ENCODE measurements at places on chromosomes 5 and 9.

GRCh38 chr9:114496011-114496410, 9.3 kb downstream of the WHRN start:
- no peak for DNase-seq

DNA sequence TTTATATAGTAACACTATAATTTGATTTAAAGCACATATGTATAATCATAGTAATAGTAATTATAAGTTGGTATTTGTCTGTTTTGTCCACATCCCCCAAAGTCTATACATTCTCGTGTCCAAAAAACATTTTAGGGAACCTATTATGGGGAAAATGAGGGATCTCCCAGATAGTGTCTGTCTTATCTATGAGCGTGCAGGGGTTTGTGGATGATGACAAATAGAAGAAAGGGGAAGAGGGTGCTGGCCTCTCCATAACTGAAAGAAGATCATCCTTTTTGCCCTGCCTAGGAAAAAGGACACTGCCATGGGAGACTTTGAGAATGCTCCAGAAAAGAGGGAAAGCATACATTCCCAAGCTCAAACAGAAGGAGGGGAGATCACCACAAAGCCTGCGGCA, 45.3 kb downstream of the C5orf22 start:
- DNase-seq: no peak

DNA sequence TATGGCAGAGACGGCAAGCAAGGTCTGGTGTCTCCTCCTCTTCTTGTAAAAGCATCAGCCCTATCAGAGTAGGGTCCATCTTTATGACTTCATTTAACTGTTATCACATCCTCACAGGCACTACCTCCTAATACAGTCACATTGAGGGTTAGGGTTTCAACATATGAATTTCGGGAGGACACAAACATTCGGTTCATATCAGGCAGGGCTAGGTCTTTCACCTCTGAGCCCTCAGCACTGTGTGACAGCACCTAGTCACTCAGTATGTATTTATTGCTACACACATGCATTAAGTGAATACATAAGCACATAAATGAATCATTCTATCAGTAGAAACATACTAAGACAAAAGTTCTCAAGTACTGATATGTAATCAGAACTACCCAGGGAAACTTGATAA, 9.4 kb upstream of the BTF3 start:
- peak; percentile 85 for DNase-seq

- no peak for DNase-seq
These were observed 389.8 kb upstream of the SEMA6A start for GRCh38 chr5:116964438-116964837.

GRCh38 chr9:87886933-87887505, 4.3 kb downstream of the SPATA31E1 start:
- no peak for DNase-seq

DNA sequence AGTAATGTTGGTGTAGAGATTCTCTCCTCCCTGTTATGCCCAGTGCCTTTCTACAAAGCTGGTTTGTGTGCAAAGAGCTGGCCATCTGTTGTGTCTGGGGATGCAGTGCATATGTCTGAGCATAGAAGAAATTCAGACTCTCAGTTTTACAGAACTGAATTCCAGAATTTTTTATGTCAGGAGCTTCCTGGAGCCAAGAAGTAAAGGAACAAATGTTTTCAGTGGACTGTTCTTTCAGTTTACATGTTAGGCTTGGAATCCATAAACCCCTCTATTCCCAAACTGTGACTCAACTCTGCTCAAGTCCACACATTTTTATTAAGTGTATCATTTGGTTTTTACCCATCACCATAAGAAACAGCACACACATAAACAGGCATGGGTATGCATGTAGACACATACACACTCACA, 366.0 kb downstream of the BRINP1 start:
- DNase-seq: no peak

- peak; percentile 71 for DNase-seq
These were observed 22.7 kb upstream of the LECT2 start for GRCh38 chr5:135977375-135977928.

GRCh38 chr9:127199001-127199791, 65.4 kb upstream of the GARNL3 start:
- peak; percentile 83 for DNase-seq

DNA sequence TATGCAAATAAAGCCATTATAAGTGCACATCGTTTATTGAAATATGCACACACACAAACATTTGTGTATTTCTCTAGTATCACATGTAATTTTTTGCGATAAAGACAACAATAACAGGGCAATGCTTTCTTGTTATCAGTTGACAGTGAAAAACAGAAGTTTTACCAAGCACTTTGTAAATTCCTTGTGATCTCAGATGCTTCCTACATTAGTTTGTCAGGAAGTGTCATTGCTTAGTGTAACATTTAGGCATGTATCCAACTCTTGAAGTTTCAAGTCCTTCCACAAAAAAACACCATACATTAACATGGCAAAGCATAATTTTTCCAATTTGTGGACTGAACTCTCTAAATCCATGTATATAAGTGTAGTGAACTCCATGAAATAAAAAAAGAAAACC, 46.4 kb downstream of the MOCS2 start:
- no peak for DNase-seq

GRCh38 chr5:39668980-39669379, 244.2 kb upstream of the DAB2 start:
- no peak for DNase-seq

DNA sequence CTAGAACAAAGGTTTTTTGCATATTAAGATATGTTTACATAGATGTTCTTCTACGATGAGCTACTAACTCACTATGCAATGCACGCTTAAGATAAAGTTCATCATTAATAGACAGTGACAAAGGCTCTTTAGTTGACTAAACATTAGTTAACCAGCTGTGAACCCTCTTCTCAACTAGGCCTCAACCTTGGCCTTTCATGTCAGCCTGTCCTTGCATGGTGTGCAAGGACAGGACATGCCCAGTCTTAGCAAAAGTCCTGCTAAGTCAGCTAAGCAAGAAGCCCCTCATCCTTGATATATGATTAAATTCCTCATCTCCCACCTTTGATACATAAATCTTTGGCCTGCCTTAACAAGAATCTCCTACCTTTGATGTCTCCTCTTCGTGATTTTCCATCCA, 50.9 kb downstream of the PLPP1 start:
- DNase-seq: no peak

Measured in erythroblast (primary cell).